Osteocyte (in vitro differentiated cells): ENCODE measurements at places on chromosomes 11 and 22.

- DNase-seq, result no peak
Measured at GRCh38 chr11:66639066-66639813, 737 bp downstream of the RBM4 start.

GRCh38 chr22:40727070-40727963 is 48.0 kb downstream of the MCHR1 start:
- no peak for DNase-seq

DNA sequence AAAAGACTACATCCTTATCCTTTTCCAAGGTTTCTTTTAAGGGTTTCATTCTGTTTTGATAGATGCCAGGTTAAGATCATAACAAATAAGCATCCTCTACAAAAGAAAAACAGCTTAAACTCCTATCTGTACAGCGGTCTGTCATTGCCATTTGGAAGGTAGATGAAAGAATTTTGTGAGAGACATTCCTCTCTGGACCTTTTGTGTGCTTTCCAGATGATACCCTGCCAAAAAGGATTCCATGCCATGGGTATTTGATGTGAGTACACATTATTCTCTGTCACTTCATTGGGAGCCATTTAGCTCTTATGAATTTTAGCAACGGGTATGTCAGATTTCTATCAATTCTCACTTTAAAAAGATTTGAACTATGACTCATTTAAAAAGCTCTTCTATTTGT is 153.7 kb downstream of the GRIA4 start:
- no peak for DNase-seq

GRCh38 chr11:31118566-31118965 is 251.0 kb downstream of the DCDC1 start:
- DNase-seq, result no peak
